Inflammatory macrophage treated with lipopolysaccharide for 1 hour (primary cell): ENCODE measurements at places on chromosomes 2 and 18.
A peak's percentile ranks its signal among the peaks of the same experiment; 100 is the strongest.

DNA sequence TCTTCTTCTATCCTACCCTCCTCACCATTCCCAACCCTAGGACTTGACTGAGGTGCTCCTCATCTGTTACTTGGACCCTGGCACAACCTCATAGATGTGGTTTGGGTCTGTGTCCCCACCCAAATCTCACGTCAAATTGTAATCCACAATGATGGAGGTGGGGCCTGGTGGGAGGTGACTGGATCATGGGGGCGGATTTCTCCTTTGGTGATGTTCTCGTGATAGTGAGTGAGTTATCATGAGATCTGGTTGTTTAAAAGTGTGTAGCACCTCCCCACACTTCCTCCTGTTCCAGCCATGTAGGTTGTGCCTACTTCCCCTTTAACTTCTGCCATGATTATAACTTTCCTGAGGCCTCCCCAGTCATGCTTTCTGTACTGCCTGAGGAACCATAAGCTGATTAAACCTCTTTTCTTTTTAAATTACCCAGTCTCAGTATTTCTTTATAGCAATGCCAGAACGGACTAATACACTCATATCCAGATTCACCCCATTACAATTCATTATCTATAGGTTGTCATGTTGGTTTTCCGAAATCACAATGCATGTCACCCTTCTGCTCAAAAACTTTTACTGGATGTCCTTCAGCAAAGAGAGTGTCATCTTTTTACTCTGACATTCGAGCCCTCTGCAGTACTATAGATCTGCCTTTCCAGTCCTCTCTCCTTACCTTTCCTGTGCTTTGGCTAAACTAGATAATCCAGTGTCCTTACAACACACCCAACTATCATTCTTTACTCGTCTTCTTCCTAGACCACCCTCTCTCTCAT, 45.7 kb downstream of the APOB start:
- DNase-seq = no peak

- DNase-seq = no peak
Observed at GRCh38 chr18:48321121-48321520, 88.1 kb downstream of the ZBTB7C start.

GRCh38 chr2:179332903-179333302, 68.3 kb upstream of the SESTD1 start:
- DNase-seq = no peak

DNA sequence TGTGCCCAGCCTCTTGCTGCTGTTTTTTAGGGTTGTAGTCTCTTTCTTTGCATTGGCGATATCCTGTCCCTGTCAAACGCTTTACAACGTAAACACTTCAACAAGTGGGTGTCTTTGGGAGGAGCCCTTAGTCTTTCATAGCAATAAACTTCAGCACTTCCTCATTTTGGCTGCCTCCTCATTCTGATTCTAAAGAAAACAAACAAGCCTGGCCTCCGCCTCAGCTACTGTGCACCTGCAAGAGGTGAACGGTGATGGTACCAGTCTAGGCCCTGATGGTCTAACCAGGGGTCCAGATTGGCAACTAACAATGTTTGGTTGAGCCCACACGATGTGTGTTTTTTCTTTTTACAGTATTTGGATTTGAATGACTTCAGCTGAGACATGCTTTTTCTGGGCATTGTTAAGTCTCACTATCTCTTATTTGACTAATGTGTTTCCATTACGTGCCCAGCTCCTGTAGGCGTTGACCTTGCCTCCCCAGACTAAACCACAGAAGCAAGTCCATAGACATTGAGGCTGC, 53.2 kb upstream of the CUL3 start:
- DNase-seq = peak; percentile 63

GRCh38 chr2:180254872-180255271, 247.8 kb upstream of the CWC22 start:
- no peak for DNase-seq

DNA sequence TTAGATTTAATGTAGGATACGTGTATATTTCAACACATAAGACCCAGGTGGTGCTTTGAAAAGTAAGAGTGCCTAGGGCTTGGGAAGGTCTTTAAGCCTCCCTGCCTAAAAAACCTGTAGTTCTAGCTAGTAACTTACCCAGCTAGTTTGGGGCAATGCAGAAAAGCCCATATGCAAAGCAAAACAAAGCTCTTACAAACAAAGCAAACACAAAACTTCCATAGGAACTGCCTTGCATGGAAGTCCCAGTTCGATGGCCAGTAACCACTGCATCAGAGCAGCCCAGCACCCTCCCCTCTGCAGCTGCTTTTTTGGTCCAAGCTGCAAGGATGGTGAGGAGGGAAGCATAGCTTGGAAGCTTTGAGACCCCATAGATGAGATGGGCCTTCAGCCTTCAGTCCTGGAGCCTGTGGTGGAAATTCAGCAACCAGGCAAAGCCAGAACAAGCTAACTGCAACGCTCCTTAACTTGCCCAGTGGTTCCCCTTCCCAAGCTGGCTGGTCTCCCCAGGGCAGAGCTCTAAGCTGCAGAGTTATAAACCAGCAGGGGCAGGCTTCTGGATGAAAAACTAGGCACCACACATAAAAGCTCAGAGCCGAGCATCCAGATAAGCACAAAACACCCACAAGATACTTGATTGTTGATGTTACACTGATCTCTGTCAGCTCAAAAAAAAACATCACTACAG, 16.2 kb downstream of the C2orf76 start:
- DNase-seq = no peak

DNA sequence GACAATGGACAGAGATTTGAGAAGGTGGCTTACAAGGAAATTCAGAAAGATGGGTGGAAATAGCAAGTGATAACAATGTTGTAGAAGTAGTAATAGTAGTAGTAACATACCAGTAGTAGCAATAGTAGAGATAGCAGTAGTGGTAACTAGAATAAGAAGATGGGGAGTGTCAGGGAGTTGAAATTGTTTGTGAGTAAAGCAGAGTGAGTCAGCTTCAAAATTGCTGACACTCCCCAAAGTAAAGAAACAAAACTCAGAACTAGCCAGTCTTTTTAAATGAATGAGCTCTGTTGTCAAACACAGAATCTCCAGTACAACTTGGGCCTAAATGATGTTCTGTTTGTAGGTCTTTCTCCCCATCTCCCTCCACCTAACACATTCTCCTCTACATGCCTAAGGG, 1040.9 kb downstream of the CBLN2 start:
- DNase-seq = no peak

DNA sequence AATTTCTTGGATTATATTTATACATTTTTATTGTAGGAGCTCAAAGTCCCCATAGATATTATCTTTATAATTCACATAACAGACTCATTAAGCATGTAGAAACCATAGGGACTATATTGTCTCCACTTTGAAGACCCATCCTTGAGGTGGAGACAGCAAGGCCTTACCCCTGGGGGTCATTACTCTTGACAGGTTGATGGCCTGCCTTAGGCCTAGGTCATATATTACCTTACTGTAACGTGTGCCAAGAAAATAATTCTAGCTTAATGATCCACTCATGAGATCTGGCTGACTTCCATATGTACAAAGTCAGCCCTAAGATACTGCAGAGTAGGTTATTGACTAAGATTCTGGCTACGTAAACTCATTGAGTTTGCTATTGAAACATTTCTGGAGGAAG, 65.4 kb upstream of the GLS start:
- no peak for DNase-seq

GRCh38 chr2:119119999-119120756, 38.4 kb downstream of the C1QL2 start:
- no peak for DNase-seq

- no peak for DNase-seq
Observed at GRCh38 chr2:238912228-238912915, 64.5 kb downstream of the TWIST2 start.

DNA sequence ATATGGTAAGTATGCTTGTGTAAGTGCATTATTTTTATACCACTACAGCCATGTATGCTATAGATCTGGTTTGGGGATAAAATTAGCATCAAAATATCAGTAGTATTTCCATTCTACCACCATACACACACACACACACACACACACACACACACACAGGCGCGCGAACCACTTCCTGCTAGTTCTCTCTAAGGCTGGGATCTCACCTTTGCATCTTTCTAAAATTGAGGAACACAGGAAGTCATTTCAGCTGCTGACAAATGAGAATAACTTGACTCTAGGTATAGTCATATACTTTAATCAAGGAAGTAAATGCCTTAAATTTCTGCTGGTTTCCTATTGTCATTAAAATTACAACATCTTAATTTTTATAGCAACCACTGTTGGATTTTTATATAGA, 72.5 kb downstream of the RBM43 start:
- no peak for DNase-seq

GRCh38 chr2:119202610-119203310, 20.9 kb upstream of the STEAP3 start:
- no peak for DNase-seq

DNA sequence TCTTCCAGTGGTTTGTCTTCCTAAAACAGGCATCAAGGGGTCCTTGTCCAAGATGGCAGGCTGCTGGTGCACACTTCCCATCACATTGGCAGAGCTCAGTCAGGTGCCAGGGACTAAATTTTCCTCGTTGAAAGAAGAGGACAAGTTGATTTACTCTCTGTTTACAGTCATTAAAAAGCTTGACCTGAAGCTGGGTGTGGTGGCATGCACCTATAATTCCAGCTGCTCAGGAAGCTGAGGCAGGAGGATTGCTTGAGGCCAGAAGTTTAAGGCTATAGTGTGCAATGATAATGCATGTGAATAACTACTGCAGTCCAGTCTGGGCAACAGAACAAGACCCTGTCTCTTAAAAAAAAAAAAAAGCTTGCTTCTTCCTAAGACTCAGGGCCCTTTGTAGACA, 3.6 kb upstream of the PLB1 start:
- no peak for DNase-seq

DNA sequence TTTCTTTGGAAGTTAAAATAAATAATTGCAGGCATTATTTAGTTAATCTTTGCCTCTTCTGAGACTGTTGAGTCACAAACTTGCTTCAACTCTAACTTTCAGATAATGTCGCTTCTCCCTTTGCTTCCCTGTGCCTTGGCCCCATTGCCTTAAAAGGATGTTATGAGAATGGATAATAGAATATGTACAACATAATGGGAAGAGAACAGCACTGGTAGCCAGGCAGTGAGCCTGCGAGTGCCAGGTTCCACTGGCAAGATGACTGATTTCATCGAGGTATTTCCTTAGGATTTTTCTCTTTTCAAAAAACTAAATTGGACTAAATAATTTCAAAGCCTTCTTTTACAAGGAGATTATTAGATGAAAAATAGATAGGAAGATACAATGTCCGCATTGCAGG, 420.9 kb downstream of the TGIF1 start:
- DNase-seq = no peak

- no peak for DNase-seq
Observed at GRCh38 chr2:46147626-46148368, 149.4 kb upstream of the EPAS1 start.

GRCh38 chr2:38740851-38741731, 10.1 kb downstream of the SRSF7 start:
- DNase-seq = peak; percentile 56

- no peak for DNase-seq
Observed at GRCh38 chr2:182852090-182852489, 14.3 kb downstream of the FRZB start.

DNA sequence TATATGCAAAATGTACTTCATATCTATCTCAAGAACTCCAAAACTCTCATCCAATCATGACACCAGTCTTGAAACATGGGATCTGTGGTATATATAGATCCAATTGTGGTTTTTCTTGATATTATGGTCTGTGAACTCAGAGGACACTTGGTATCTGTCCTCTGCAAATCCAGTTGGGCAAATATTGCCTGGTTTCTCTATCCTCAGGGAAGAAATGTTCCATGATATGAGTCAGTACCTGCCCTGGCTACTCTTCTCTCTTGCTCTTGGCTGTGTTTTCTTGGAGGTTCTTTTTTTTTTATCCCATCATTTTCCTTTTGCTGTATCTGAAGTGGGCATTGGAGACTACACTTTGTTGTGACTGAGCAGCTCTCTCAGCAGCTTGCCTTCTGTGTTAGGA, 10.9 kb downstream of the NBEAL1 start:
- no peak for DNase-seq

DNA sequence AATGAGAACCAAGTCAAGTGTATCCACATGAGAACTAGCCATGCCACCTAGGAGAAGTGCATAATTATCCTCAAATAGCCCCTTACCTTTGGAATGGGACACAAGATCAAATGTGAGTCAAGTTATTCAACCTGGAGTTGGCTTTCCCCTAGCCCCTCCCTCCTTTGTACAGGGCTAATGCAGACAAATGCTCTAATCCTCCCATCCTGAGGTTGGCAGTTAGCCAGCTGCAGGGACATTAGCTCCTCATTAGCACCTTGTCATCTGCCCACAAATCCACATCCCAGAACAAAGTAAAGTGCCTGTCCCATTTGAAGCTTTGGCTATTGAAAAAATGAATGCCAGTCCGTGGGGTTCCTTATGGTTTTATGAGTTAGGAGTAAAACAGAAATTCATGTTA, 294.1 kb upstream of the FANCL start:
- DNase-seq = no peak

DNA sequence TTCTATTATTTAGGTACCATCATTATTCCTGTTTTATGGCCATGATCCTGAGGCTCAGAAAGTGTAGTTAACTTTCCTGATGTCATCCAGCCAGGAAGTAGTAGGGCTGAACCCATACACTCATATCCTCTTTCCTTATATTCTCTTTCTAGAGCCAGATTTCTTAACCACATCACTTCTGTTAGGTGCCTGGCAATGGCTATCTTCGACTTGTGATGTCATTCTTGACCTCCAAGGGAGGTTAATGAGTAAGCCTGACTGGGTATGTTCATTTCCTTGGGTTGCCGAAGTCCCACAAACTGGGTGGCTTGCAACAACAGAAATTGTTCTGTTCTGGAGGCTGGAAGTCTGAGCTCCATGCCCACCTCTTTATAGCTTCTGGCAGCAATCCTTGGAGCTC, 43.4 kb downstream of the ITGB6 start:
- DNase-seq = peak; percentile 41

DNA sequence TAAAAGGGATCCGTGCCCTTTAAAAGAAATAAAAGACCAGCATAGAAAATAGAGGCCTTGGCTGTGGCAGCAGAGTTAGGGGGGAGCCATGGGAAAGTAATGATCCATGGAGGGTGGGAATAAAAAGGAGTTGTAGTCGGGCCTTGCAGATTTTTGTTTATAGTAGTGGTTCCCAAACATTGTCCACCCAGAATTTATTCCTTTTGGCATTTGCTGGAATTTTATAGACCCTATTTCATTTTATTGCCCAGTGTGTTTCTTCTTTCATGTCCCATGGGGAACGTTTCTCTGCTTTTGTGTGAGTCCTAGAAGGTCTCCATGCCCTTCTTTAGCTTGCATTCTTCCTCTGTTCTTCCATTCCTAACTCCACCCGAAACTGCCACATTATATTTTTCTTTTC, 222.2 kb downstream of the LTBP1 start:
- no peak for DNase-seq
